WTC11 (cell line): ENCODE measurements at places on chromosomes 6 and 20. TPM values are rescaled to one million over a fixed set of nuclear protein-coding genes. Genes with fewer than 3 reads are reported as not detected.

The PDE7B gene
- total RNA-seq: 0.05 TPM in 1 of 3 replicates, not detected in the others

The SLC16A10 gene
- 14.9 to 18.4 TPM (median 16.0 TPM) in 3 replicates for total RNA-seq

The TSPO2 gene
- not detected in 3 replicates for total RNA-seq

- DNase-seq: no peak
Observed at GRCh38 chr20:21832442-21833385, 127.2 kb downstream of the PAX1 start.

DNA sequence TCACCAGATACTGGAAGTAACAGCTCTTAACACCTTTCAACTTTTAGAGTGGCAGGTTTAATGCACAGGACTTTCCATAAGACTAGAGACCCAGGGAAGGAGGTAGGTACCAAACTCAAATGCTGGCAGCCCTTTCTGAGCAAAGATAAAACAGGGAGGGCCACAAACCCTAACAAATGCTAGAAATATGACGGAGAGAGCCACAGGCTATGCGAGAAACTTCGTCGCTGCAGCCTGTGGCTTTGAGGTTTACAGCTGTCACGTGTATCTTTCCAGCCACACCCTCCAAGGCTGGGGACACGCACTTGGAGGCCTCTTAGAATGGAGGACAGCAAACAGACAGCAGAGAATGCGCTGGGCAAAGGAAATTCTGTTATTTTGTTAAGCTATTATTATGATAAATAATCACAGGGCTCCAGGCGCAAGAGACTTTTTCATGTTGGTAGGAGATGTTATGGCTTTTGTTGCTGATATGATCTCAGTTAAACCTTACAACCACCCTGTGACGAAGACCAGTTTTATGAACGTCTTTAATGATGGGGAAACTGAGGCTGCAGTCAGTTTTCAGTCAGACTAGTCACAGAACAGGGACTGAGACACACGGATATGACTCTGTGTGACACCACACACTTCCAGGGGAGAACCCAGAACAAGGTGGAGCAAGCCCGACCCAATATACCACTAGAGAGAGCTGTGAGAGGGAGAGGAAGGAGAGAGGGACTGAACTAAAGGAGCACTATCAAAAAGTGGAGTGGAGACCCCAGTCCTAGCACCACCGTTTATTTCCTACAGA lies 2.0 kb downstream of the TRAM2 start:
- no peak for DNase-seq
